ENCODE measurements at places on chromosomes 5 and 9. TPM values are rescaled to one million over a fixed set of nuclear protein-coding genes. Genes with fewer than 3 reads are reported as not detected.

- DNase-seq = no peak
These were observed 111.8 kb downstream of the HMHB1 start for GRCh38 chr5:143923634-143924266.

GRCh38 chr9:93955111-93955980 is at the start of gene BARX1:
Gene BARX1 (minus strand): TSS chr9:93955355. CDS start chr9:93955146, 209 bp downstream.
- DNase-seq = no peak

GRCh38 chr9:84138541-84138940 is 157.9 kb downstream of the RMI1 start:
- no peak for DNase-seq

DNA sequence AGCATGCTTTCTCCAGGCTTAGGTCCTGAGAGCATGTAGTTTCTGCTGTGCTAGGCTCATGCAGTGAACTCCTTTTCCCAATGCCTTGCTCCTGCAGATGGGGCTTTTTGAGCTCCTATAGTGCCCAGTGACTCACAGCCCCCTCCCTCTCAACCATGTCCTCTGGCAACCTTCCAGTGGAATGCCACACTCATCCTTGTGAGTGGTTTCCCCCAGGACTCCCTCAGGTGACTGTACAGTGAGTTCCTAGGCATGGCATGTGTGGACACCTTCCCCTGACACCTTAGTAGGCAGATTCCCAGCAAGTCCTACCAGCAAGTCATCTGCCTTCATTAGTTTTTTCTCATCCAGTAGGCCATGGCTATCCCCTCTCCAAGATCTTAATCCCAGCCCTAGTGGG is 72.4 kb upstream of the CXCL14 start:
- no peak for DNase-seq

DNA sequence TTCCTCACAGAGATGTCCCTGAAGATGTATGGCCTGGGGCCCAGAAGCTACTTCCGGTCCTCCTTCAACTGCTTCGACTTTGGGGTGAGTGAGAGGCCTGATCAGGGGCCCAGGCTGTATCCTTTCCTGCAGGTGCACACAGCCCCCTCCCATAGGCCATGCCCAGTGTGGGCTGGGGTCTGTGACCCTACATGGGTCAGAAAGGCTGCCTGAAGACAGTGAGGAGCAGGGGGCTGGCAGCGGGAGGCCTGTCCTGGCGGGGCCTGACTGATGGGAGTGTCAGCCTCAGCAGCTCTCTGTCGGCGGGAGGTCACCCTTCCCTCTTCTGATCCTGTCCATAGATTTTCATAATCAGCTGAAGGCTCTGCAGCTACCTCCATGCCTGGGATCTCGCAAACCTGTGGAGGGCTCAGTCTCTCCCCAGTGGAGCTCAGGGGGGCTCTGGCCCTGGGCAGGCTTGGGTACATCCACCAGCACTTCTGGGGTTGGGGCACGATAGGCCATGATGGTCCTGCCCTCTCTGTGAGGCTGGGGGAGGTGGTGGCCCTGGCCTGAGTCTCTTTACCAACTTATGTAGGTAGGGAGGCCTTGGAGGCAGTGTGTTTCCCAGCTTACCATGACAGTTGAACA is 98.5 kb downstream of the CACNA1B start:
- DNase-seq = no peak

GRCh38 chr5:127353327-127353726 is 62.7 kb downstream of the MEGF10 start:
- DNase-seq = no peak

DNA sequence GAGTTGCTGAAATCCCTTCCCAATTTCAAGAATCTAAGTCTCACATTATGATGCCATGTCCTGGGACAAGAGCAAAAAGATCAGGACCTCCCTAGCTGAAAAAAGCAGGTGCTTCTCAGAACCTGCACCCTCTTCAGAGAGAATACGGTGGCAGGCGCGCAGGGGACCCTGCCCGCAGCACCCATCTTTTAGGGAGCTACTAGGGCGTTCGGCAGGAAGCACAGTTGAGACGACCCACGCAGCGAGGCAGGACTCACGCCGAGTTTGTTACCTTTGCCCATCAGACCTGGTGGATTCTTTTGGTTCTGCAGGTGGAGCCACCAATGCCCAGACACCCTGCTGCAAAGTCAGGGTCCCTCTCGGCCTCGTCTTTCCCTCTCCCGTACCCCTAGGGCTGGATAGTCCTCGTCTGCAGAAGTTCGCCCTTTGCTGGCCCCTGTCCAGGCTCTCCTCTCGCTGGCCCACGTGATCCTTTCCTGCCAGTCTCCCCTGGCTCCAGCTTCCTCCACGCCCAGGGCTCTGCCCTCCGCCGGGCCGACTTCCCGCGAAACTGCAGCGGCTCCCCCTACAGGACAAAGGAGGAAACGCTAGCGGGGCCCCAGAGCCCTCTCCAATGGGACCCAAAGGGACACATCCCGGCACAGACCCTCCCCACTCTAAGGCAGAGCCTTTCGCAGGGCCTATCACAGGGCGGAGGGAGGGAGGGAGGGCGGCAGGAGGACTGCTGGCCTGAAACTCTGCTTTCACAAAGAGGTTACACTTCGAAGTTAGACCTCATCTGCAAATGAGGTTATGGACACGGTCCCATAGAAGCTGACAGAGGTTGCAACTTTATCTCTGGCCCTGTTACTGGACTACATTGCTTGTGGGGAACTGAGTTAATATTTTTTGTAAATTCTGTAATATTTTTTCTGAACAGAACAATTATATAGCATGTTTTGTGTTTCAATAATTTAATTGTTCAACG is 28.8 kb downstream of the TMEM174 start:
- peak; percentile 27 for DNase-seq

- no peak for DNase-seq
These were observed 145.4 kb downstream of the KCTD16 start for GRCh38 chr5:144315994-144316634.

- no peak for DNase-seq
These were observed 42.5 kb downstream of the MFAP3 start for GRCh38 chr5:154081246-154081645.

DNA sequence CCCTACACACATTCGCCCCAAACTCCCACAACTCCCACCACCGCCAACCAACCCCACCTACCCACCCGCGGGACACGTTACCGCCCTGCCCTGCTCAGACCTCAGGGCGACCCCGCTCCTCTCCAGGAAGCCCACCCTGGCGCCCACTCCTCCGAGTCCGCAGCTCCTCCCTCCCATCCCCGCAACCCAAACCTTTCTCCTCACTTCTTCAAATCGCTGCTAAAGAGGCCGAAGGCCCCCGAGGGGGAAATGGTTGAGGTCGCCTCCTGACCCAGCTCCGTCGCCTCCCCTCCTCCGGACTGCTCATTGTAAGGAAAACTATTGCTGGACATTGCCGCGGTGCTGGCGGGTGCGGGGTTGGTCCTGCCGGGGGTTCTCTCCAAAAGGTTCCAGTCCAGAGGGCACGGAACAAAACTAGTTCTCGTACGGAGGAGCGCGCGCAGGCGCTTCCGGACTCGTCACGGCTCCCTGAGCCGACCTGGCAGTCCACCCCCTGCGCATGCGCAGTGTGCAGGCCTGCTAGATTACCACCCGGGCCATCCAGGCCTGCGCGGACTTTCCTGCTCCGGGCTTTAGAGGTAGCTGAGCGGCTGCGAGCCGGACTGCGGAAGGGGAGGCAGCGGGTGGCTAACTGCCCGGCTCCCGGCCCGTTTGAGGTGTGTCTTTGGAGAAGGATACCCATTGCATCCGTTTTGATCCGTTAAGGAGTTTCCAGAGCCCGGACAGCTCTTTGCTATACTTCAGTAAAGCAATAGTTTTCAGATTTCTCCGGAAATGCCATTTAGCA is at the start of gene AP3B1:
Gene AP3B1, minus strand, starts transcription at position 451 of the 787 bp plus-strand sequence. Its CDS starts 119 bp downstream, at position 332.
- DNase-seq = peak; percentile 98

- no peak for DNase-seq
These were observed 8.5 kb upstream of the MEIKIN start for GRCh38 chr5:131953969-131954368.

DNA sequence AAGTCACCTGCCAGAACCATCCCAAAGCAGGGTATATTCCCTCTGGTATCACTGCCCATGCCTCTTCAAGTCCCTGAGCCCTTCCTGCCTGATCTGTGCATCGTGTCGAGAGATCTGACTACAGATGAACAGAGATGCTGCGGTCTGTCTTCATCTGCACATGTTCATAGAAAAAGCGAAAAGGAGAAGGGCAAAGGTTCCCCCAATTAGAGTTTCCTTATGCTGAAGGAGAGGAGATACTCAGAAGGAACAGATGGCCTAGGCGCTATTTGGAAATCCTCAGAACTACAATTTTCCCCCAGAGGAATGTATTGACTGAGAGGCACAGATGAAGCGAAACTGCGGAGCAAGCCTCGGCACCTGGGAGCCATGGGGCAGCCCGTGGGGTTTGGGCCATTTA is 170.9 kb downstream of the SEC61B start:
- DNase-seq = no peak

GRCh38 chr5:77984587-77984986 is 208.4 kb upstream of the TBCA start:
- DNase-seq = no peak

Gene ABL1
- 51.3 TPM for polyA plus RNA-seq

Gene PRLR
- not detected for polyA plus RNA-seq

Gene FSTL4
- 0.20 TPM for polyA plus RNA-seq

Data from AG04450 (cell line).